ENCODE measurements at places on chromosomes 4 and X. TPM values are rescaled to one million over a fixed set of nuclear protein-coding genes. Genes with fewer than 3 reads are reported as not detected.

PLK4 gene
- total RNA-seq: 12.6 TPM

POU4F2 gene
- total RNA-seq: 0.59 TPM

GRCh38 chr4:52600275-52600674 is 58.8 kb downstream of the USP46 start:
- no peak for DNase-seq
- no peak overlapping the region for H3K27ac ChIP-seq
- H3K4me1 ChIP-seq: peaks cover 4% of the 10 kb centered on the region

- peak within 1 kb of the TSS; percentile 80 for H3K4me3 ChIP-seq
- DNase-seq: peak; percentile 34
- H3K4me1 ChIP-seq: peaks cover 5% of the 10 kb centered on the region
- no peak within 1 kb of the TSS for H3K27ac ChIP-seq
- H3K27me3 ChIP-seq: peaks cover 5% of the 10 kb centered on the region
- H3K36me3 ChIP-seq: no peaks in the 10 kb centered on the region
These were observed at the start of gene MTNR1A for GRCh38 chr4:186554914-186555827. TSS of gene MTNR1A (minus strand) at chr4:186555567. CDS start at chr4:186555365, 202 bp downstream.

GRCh38 chr4:67161311-67161710 is 384.0 kb downstream of the CENPC start:
- H3K4me1 ChIP-seq: no peaks in the 10 kb centered on the region
- no peak overlapping the region for H3K4me3 ChIP-seq
- H3K36me3 ChIP-seq: no peaks in the 10 kb centered on the region
- no peaks in the 10 kb centered on the region for H3K27me3 ChIP-seq
- H3K27ac ChIP-seq: no peak overlapping the region

- peak; percentile 27 for DNase-seq
- no peaks in the 10 kb centered on the region for H3K27me3 ChIP-seq
- H3K27ac ChIP-seq: no peak overlapping the region
- no peak overlapping the region for H3K4me3 ChIP-seq
These were observed 286.9 kb upstream of the FGF16 start for GRCh38 chrX:77160301-77160700.

DNA sequence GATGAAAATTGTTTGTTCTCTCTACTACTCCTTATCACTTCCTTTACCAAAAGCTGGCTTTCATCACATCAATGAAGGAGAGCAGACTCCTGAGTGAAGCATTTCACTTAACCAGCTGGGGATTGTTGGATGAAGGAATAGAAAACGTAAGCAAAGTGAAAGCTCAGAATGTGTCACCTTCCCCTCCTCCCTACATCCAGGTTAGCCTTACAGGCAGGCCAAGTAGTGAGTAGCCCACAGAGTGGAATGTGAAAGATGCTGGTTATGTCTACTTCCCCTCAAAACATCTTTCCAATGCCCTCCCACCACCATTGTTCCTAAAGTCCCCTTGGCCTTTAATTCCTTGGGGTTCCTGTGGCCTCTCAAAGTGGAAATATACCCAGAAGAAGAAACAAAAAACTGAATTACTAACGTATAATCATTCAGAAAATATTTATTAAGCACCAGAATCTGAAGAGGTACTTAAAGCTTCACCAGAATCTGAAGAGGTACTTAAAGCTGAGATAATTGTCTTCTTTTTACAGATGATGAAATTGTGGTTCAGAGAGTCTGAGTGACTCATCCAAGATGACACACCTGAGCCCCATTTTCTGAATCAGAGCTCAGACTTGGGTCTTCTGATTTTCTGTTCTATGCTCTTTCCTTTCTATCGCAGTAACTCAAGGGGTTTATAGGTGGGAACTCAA is 6.5 kb downstream of the P2RY4 start:
- H3K36me3 ChIP-seq: peaks cover 3% of the 10 kb centered on the region
- peaks cover 1% of the 10 kb centered on the region for H3K27me3 ChIP-seq
- peaks cover 15% of the 10 kb centered on the region for H3K4me1 ChIP-seq
- no peak overlapping the region for H3K4me3 ChIP-seq

DNA sequence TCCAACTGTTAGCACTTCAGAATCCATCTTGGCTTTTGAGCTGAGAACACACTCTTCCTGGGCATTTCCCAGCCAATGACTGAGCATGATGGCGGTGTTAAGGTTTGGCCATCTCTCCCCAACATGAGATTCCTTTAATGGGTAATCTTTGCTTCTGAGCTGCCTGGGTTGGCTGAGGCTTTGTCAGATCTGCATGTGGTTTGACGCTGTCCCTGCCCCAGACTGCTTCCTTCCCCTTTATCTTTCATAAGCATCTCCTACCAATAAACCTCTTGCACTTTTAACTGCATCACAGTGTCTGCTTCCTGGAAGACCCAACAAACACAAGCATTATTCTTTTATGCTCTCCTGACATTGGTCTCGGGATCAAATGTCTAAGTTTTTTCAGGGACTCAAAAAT is 31.5 kb upstream of the DIPK2B start:
- no peaks in the 10 kb centered on the region for H3K4me1 ChIP-seq
- H3K36me3 ChIP-seq: no peaks in the 10 kb centered on the region
- H3K27me3 ChIP-seq: no peaks in the 10 kb centered on the region

- no peak overlapping the region for H3K4me3 ChIP-seq
- no peaks in the 10 kb centered on the region for H3K4me1 ChIP-seq
- no peaks in the 10 kb centered on the region for H3K27me3 ChIP-seq
- H3K27ac ChIP-seq: no peak overlapping the region
- no peak for DNase-seq
These were observed 494.9 kb downstream of the IDS start for GRCh38 chrX:149010013-149010852.

GRCh38 chr4:119204916-119205315 is 7.6 kb upstream of the USP53 start:
- no peaks in the 10 kb centered on the region for H3K4me1 ChIP-seq
- no peak for DNase-seq
- H3K4me3 ChIP-seq: no peak overlapping the region

DNA sequence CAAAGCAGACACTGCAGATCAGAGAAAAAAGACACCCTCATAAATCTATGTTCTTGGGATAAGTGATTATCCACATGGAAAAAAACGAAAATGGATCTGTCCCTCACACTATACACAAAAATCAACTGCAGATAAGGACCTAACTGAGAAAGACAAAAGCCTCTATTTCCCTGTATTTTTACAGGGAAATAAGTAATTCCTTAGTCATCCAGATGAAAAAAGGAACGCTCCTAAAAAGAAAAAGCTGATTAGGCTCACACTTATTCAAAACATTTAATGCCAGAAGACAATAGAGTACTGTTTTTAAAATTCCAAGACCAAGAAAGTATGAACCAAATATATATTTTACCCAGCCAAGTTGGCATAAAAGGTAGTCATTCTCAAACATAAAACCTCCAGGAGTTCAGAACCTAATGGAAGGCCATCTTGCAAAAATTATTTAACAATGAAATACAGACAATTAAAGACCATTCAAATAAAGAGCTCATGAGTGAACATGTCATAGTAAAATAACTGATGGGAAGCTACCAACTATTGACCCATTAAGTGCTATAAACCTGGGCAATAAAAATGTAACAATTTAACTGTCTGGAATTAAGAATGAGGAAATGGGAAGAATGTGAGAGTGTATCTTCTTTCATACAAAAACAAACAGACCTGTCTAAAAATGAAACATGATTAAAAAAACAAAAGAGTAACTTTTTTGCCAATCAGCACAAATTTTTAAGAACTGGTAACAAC is 20.4 kb downstream of the PAPSS1 start:
- no peak for DNase-seq
- H3K4me1 ChIP-seq: peaks cover 43% of the 10 kb centered on the region
- H3K27ac ChIP-seq: no peak overlapping the region
- H3K27me3 ChIP-seq: peaks cover 5% of the 10 kb centered on the region
- H3K36me3 ChIP-seq: peaks cover 60% of the 10 kb centered on the region

Data from endothelial cell (in vitro differentiated cells).